Ecto neural progenitor cell (in vitro differentiated cells): ENCODE measurements at places on chromosomes 5 and 9.

DNA sequence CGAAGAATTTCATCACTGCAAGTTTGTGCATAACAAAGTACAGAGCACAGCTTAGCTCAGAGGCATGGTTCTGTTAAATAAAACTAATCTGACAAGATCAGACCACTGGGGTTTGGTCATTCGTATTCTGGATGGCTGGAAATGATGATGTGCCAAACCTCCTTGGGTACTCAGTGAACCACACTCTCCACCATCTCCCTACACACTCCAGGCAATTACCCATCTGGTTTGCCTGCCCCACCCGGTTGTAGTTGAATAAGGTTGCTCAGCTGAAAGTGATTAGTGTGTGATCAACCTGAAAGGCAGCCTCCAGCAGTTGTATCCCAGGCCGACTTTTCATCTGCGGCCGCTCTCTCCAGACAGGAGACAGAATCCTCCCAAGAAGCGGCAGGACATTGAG is 371.4 kb downstream of the TLE1 start:
- DNase-seq = no peak

GRCh38 chr5:180209137-180209581 is at the start of gene RASGEF1C:
RASGEF1C (minus strand) TSS chr5:180209211; CDS start chr5:180138052, 71,159 bp downstream.
- DNase-seq = peak; percentile 85

GRCh38 chr9:114097613-114098020 is 1.5 kb downstream of the KIF12 start:
- no peak for DNase-seq

- no peak for DNase-seq
These were observed 205.4 kb downstream of the SNX18 start for GRCh38 chr5:54722846-54723433.

DNA sequence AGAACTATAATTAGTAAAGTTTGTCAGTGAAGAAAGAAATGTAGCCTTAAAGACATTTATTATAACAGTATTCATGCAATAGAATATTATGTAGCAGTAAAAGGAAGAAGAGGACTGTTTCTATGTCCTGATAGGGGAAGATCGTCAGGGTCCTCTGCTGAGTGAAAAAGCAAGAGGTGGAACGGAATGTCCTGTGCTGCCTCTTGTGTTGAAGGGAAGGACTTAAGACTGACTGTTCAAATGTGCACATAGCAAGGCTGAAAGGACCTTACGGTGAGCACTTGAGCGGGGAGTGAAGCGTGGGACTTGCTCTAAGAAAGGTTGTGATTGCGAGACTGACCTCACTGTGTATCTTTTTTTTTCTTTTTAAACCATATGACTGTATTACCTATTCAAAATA is 63.2 kb downstream of the SNX24 start:
- DNase-seq = no peak

GRCh38 chr5:129073111-129073510 is 21.4 kb upstream of the ISOC1 start:
- DNase-seq = no peak

DNA sequence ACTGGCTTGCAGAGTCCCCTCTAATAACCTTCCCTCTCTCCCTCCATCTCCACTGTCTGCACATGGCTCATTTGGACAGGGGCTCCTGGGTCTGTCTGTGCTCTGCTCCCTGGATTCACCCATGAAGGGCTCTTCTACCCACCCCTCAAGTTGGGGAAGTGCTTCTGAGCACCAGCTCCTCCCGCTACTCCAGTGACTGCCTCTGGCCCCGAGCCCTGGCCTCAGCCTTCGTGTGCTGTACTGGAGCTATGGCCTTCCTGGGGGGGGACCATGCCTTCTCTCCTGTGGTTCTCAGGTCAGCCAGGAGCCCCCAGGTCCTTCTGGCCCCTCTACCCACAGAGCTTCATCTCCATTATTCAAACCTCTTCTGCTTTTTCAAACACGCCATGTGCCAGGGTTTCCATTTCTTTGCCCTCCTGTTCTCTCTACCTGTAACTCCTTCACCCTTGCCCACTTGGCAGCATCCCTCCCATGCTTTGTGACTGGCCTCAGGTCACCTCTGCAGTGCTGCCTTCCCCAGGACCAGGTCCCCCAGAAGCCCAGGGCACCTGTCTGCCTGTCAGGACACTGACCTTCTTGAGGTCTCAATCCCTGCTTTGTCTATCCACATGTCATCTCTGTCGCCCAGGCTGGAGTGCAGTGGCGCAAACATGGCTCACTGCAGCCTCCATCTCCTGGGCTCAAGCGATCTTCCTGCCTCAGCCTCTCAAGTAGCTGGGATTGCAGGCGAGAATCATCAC is 9.5 kb downstream of the SH3PXD2B start:
- DNase-seq = no peak

GRCh38 chr9:99905833-99906402 is 536 bp upstream of the STX17 start:
- DNase-seq = no peak

DNA sequence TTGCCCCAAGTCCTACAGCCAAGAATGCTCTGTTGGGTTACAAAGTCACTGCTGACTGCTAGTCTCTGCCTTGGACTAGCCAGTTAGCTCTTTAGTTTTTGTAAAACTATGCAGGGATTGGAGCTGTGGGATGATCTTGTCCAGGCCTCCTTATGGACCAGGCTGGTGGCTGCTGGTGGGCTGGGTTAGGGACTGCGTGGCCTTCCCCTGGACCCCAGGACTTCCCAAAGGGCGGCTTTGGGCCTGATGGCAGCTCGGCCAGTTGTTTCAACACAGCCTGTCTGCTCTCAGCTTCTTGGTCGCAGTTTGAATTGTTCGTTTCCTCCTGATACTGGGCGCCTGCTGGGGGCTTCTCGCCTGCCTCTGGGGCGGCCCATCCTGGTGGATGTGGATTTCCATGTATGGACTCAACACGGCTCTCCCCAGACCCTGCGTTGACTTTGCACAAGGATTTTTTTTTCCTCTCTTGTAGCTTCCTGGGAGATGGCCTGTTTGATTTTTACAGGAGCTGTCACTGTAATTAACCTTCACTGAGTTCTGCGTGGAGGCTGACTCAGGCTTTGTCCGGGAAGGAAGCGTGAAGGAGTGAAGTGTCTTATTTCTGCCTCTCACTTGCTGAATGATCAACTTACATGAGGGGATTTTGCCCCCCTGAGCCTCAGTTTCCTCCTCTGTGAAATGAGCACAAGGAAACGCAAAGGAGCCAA is 91.9 kb upstream of the NEURL1B start:
- no peak for DNase-seq

DNA sequence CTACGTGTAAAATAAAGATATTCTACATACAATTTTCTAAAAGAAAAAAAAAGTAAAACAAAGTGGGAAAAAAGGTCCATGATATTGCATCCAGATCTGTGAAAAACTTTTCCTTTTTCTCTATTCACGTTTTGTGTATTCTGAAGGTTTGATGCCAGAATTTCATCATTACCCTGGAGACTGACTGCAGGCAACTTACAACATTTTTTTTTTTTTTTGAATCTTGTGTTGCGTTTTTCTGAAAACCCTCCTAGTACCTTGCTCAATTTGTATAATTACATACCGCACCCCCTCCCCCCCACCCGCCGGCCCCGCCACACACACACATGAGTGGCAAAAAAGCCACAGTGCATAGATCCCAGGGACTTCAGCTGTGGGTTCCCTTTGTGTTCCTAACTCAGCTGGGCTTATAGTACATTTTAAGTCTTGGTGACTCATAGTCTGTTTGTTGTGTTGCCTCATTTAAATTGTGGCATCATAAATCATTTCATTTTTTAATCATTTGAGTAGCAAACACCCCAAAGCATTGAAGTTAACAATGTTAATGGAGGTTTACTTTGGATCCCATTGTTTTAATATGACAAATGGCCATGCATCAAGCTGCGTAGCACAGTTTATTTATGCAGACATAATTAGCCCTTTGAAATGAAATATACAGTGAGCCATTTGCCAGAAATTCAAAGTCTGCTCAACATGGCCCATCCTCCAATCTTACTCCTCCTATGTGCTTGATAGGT is 36.0 kb downstream of the PRDM6 start:
- no peak for DNase-seq

GRCh38 chr9:134306636-134307600 is 19.3 kb upstream of the RXRA start:
- no peak for DNase-seq

DNA sequence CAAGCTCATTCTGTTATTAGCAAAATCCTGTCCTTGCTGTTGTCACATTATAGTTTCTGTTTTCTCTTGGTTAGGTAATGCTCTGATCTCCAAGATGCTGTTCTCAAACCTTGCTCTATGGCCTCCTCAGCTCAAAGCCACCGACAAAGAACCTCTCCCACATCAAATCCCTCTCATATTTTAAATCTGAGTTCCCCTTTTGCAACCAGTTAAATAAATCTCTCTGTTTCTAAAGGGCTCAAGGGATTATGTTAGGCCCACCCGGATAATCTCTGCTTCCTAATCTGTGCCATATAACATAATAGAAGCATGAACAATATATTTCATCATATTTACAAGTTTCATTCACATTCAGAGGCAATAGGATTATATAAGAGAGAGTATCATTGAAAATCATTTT is 286.0 kb downstream of the CYLC2 start:
- no peak for DNase-seq

GRCh38 chr9:95086564-95086955 is 230.9 kb downstream of the FANCC start:
- DNase-seq = peak; percentile 78

- DNase-seq = peak; percentile 71
These were observed 9.9 kb upstream of the TRIM36 start for GRCh38 chr5:115179394-115180164.

DNA sequence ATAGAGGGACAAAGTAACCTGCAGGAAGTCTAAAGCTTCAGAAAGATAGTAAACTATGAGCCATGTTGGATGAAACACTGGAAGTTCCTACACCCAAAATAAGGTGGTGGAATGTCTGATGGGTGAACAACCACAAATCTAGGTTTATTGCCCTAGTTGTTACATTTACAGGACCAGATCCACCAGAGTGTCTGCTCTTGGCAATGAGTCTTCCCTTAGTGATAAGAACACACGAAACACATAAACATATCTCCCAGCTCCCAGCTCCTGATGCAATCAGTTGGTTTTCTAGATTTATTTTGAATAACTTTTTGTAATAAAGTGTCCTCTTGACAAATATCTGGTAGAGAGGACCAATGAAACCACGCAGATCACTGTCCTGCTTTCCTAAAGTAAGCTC is 329.7 kb upstream of the WWC1 start:
- DNase-seq = no peak

GRCh38 chr5:168467755-168468330 is 18.4 kb upstream of the RARS1 start:
- DNase-seq = no peak

- no peak for DNase-seq
These were observed 22.2 kb downstream of the TNFSF8 start for GRCh38 chr9:114908104-114908622.

GRCh38 chr5:177546258-177546741 is 8.1 kb downstream of the FAM193B start:
- DNase-seq = no peak

- no peak for DNase-seq
These were observed 64.0 kb downstream of the SFXN1 start for GRCh38 chr5:175542232-175542965.

DNA sequence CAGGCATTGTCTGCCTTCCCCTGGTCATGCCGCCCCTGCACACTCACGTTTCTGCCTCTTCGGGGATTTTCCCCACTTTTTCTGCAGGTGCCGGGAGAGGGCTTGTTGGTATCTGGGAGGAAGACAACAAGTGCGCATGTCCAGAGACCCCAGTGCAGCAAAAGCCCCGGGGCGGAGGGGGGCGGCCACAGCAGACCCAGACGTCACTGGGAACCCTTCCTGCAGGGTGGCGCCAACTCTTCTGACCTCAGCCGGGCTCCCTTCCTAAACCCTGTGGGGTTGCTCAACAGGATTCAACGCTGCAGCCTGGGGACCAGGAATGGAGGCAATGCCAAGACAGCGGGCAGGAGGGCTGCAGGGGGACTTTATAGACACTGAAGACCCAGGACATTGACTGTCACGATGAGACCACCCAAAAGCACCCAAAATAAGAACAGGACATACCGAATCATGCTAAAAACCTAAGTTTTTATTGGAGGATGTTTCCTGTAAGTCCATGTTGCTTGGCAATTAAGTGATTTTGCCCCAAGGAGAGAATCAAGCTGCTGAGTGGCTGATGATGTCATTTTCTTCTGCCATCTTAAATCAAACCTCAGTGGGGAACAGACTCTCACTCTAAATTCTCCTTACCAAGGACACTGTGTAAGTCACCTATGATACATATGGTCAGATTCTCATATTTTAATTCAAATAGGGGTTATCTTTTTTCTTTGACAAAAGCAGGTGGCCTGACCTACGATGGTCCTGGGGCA is 62.9 kb upstream of the SIMC1 start:
- DNase-seq = no peak

DNA sequence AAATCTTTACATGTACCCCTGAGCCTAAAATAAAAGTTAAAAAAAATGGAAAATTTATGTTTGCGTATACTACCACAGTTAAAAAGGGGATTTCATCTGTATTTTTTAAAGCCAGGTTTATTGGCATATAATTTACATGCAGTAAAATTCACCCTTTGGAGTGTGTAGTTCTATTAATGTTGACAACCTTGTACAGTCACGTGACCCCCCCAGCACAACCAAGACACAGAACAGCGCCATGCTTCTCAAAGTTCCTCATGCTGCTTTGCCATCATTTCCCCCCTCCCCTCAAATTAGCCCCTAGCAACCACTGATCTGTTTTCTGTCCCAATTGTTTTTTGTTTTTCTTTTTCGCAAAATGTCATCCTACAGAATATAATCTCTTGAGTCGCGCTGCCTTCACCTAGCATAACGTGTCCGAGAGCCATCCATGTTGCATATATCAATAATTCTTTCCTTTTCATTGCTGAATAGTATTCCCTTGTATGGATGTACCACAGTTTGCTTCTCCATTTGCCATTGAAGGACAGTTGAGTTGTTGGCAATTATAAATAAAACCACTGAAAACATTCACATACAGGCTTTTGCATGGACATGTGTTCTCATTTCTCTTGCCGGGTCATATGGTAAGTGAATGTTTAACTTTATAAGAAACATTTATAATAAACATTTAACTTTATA is 105.3 kb downstream of the LHX2 start:
- no peak for DNase-seq

- no peak for DNase-seq
These were observed 55.2 kb downstream of the RIC1 start for GRCh38 chr9:5684101-5684500.

GRCh38 chr5:131416729-131417128 is 152.9 kb downstream of the CDC42SE2 start:
- no peak for DNase-seq
